ENCODE measurements at places on chromosomes 1 and 21.

DNA sequence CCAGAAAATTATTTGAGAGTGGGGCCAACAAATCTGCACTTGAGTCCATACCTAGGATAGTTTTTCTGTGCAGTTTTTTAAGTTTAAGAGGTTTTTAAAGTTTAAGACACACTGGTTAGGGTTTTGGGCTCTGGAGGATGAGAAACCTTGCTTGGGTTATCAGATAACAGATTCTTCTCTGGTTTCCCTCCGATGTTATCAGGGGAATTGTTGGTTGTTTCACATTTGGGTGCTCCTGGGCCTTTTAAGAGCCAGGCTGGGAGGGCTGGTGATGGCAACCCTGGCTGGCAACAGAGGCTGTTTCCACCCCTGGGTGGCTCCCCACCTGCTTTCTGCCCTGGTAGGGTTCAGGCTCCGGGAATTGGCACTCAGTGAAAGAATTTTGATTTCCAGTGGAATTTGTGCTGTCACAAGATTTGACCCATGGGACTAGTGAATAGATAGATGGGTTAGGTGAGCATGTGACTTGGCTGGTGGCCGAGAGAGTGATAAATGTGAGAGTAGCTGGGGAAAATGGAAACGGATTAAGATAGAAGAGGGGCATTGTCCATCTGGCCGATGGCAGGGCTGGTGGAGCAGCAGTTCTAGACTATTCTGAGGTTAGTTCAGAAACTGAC is 14.8 kb downstream of the VANGL1 start:
- no peak for DNase-seq

GRCh38 chr1:114207635-114208034 is 54.0 kb upstream of the SYT6 start:
- DNase-seq: no peak

GRCh38 chr1:88549536-88549935 is 134.5 kb upstream of the PKN2 start:
- no peak for DNase-seq

GRCh38 chr21:41819236-41819855 is 52.5 kb upstream of the RIPK4 start:
- no peak for DNase-seq

DNA sequence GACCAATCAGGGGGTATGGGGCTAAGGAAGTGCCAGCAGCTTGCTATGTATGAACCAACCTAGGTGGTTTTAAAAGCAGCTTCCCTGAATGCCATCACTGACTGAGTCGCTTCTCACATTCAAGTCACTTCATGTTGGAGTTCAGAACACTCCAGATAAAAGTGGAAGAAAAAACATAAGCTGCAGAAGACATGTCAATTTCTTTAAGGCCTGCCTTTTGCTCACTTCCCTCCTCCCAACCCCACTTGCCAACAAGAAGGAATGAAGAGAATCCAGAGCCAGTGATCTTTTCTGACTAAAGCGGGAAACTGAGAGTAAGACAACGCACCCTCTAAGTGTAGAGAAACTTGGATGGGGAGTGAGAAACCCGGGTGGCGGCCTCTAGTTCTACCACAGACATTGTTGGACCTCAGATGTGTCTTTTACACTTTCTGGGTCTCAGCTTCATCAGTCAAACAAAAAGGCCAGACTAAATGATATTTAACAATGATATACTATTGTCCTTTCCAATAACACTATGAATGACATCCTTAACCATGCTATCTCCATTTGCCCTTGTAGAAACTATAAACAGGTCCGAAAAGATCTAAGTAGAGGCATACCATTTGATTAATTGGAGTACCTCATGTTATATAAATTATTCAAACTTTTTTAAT is 54.1 kb downstream of the LUZP1 start:
- no peak for DNase-seq
